ENCODE measurements at places on chromosomes 3 and 15.

DNA sequence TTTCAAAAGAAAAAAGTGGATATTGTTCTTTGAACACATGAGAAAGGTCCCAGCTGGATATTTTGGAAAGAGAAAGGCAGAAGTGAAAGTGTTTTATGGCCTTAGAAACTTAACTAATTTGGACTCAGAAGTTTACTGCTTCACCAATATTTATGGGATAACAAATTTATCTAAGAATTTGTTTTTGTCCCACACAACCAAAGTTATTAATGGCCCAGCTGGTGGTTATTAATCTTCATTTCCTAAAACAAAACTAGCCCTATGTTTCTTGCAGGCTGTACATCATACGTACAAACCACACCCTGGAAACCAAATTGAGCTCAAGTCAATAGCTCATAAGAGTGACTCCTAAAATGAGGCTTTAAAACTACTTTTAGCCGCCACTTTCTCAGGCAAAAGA lies 372.9 kb upstream of the LMCD1 start:
- DNase-seq: no peak

DNA sequence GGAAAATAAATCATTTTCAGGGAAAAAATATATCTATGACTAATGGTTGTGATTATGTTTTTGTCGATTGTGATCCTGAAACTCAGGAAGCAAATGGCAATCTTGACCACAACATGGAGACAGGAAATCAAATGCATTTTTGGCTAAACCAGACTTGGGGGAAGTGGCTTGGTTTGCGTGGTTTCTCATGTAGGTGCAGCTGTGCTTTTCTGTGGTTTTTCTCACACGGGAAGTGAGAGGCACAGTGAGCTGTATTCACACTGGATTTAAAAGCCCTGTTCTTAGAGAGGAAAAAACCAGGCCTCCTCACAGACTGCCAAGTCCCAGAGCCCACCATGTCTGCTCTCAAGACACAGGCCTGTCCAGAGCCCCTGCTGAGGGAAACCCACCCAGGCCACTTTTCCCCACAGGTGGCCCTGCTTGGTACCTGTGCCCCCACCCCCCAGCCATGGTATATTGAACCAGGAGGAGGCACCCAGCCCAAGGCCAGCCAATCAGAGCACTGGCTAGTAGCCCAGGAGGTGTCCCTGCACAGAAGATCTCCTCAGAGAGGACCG lies 46.1 kb downstream of the BTD start:
- no peak for DNase-seq

- no peak for DNase-seq
These were observed 20.0 kb downstream of the ABTB1 start for GRCh38 chr3:127692501-127693335.

GRCh38 chr3:184993394-184993793 lies 159.5 kb downstream of the C3orf70 start:
- DNase-seq: no peak

DNA sequence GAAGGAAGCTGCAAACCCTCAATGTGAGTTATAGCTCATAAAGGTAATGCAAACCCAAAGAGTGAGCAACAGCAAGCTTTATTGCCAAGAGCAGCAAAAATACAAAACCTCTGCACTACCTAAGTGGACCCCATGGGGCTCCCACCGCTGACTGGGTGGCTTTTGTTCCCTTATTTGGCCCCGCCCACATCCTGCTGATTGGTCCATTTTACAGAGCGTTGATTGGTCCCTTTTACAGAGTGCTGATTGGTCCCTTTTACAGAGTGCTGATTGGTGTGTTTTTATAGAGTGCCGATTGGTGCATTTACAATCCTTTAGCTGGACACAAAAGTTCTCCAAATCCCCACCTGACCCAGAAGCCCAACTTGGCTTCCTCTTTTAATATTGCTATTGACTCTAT lies 154.5 kb upstream of the NSMCE3 start:
- DNase-seq: no peak

DNA sequence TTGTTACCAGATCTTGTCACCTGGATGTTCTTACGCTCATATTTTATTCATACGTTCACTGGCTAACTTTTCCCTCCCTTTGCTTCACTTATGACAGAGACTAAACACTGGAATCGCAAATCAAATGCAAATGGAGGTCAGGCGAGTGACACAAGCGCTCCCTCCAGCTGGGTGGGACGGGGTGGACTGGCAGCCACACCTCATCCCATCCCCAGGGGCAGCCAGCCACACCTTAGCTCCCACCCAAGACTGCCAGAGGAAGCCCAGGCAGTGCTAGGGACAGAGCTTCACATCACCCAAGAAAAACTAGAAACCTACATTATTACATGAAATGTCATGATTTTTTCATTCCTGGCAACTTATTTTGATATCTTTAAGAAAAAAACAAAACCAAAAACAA lies 366.2 kb downstream of the ERC2 start:
- DNase-seq: no peak

- no peak for DNase-seq
These were observed 11.9 kb downstream of the ARRDC4 start for GRCh38 chr15:97972366-97972765.

GRCh38 chr3:138696666-138697370 lies 88.2 kb downstream of the FAIM start:
- DNase-seq: no peak

DNA sequence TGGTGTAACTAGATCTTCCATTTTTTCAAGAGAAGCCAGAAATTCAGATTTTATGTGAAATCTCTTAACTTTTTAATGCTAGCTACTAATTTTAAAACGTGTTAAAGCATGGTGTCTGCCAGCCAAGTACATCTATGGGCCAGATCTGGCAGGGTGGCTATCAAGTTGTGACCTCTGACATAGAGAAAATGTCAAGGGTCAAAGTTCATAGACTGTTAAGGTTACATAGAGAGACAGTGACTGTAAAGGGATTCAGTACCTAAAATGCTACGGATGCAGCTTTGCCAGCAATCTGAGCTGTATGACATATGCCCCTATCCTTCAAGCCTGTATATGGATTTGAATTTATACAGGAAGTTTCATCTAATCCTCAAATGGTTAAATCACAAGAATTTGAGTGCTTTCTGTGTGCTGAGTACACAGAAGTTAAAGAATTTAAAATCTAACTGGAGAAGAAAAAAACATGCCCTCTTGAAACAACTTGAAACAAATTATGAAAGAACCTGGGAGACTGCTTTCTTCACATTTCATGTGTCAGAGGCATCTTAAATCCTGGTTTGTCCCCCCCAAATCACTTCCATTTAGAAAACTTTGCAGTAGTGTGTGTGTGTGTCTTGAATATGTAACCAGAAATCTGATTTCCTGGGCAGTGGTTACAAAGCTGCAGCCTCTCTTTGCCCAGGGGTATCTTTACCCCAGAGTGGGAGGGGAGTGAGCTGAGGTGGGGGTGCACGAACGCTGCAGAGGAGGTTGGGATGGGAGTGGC lies 895 bp upstream of the ARHGAP31 start:
- DNase-seq: no peak

DNA sequence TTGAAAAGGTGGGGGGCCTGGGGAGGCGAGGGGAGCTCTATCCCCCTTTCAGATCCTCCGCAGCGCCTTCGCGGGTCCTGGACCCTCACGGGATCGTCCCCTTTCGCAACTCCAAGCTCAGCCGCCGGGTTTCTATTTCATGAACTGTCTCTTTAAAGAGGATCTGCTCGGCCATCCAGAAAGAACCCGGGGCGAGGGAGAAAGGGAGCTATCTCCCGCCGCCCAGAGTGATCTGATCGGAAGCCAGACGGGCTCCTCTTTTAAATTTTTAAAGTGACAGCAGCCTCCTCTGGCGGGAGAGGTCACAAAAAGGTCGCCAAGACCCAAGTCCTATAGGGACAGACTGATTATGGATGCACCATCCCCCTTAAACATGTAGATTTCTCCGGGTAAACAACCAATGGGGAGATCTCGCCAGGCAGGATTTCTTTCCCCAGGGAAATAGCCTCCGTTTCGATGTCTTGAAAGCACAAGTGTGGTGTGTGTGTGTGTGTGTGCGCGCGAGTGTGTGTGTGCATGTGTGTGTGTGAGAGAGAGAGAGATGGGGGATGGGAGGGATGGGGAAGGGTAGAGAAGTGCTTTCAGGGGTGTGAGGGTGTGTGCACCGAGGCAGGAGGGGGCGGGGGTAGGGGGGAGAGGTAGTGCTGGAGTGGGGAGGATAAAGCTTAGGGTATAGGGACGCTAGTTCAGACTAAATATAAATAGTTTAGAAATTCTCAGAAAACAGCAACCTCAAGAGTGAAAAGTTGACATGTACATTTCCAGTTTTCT lies 516.1 kb downstream of the MECOM start:
- no peak for DNase-seq

GRCh38 chr3:118817748-118818165 lies 216.9 kb downstream of the IGSF11 start:
- no peak for DNase-seq

GRCh38 chr15:96860741-96861140 lies 530.2 kb downstream of the NR2F2 start:
- DNase-seq: no peak

DNA sequence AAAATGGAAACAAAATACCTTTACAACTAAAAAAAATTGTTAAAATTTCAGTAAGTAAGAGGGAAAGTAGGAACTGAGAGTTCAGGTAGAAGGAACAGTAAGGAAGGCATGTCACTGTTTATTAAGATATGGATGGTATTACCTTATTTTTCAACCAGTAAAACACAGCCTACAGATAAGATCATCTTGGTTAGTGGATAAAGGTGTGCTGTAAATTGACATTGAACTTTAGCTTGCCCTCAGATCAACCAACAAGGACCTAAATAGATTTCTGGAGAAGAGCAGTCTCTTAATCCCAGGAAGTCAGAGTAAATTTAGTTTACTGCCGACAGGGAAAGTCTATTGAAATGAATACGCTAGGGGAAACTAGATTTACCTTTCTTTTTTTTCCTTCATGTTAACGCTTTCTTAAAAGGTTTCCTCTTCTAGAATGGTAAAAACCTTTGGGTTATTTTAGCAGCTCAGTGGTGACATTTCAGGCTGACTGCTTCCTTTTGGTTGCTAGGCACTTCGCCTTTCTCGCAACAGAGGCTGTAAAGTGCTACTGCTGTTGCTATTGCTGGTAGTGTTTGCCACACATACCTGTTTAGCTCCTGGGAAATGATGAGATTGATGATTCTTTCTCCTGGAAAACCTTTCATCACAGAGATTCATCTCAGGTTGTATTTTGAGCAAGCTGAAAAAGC lies 12.9 kb downstream of the DZIP3 start:
- no peak for DNase-seq

DNA sequence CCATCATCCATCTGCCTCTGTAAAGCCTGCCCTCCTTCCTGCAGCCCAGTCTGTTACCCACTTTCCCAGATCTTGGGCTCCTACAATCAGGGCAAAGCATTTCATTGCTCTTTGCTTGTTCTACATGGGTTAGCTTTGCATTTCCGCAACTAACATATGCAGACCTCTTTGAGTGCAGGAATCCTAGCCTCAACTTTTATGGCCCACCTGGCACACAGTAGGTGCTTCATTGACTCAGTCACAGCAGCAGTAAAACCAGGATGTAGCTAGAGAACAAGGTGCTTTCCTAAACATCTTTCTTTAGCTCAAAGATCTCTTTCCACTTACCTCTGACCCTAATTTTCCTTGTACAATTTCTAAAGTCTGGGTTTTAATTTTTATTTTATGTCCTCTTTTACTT lies 3.5 kb downstream of the CD80 start:
- no peak for DNase-seq

- no peak for DNase-seq
These were observed 6.7 kb upstream of the ZFAND6 start for GRCh38 chr15:80052597-80053304.

DNA sequence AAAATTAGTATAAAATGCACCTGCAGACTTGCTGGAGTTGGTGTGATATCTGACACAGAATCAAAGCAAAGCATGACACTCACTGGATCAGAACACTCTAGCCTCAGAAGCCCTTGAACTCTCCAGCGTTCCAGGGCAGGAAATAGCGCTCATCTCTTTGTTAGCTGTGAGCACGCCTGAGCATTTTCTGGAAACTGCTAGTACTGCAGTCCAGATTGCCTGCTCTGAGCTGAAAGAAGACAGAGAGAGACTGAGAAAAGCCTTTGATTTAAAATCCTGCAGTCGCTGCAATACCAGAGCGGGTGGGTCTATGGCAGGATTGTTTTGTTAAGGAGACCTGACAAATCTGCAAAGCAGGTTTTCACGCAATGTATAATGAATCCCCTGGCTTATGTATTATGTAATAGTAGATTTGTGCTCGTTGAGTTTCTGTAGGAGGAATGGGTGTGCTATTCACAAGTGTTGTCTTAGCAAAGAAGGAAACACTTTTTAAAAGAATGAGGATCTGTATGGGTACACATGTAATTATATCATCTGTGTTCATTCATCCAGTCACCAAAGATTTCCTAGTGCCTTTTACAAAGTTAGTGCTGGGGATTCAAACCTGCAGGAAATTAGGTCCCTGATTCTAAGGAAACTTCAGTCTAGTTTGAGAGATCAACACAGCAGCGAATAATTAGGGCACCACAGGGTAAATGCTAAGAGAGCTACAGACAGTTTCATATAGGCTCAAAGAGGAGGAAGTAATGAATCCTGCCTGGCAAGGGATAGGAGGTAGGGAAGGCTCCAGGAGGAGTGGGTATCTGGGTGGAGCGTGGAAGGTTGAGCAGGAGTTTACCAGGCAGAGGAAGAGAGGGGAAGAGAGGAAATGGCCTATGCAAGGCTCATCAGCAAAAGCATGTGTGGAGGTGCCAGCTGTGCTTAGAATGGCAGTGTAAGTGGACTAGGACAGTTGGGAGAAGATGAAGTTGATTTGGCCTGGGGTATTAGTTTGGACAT lies 26.1 kb upstream of the MGLL start:
- DNase-seq: no peak

- DNase-seq: no peak
These were observed 71.3 kb downstream of the MESD start for GRCh38 chr15:80918196-80918783.

- DNase-seq: no peak
These were observed 612.2 kb upstream of the GOLIM4 start for GRCh38 chr3:168707900-168708299.

- DNase-seq: no peak
These were observed 35.6 kb upstream of the PRR23E start for GRCh38 chr3:127157171-127157828.

GRCh38 chr3:174318181-174318580 lies 541.0 kb upstream of the NAALADL2 start:
- no peak for DNase-seq

GRCh38 chr3:128999102-128999501 lies 2.0 kb upstream of the EFCC1 start:
- DNase-seq: no peak

DNA sequence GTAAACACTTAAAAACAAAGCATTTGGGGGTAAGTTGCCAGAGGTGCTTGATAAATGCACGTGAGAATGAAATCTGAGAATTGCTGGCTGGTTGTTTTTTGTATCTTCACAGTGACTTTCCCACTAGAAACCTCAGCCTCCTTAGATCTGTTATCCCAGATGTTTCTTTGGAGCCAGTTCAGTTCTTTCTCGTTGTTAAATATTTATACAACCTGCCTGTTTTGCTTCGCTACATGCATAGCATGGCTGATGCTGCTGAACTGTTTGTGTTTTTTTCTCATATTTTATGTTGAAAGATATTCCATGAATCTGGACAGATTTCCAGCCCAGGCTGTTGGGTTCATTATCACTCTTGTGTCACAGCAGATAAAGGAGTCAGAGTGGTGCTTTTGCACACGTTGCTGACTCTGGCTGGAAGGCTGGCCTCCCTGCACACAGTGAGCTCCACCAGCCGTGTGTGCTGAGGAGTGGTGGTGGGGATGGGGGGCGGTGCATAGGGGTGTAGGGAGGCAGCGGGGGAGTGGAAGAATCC lies 80.2 kb downstream of the ARNT2 start:
- no peak for DNase-seq
